ENCODE measurements at places on chromosomes 4 and X.

DNA sequence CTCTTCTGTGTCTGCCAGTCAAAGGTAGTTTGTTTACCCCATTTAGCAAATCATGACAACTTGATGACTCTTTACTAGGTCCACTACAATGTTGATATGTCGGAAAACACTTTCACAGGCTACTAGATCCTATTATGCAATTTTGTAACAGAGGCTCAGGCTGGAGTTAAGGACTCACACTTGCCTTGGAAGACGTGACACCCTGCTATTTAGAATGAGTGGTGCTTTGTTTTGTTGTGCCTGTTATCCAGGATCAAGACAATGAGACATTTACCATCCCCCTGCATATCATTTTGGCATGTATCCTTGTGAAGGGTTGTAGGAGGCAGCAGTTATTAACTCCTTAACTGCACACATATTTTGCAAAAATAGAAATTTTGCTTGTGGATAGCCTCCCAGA is 263.7 kb downstream of the IL1RAPL1 start:
- no peak for DNase-seq

DNA sequence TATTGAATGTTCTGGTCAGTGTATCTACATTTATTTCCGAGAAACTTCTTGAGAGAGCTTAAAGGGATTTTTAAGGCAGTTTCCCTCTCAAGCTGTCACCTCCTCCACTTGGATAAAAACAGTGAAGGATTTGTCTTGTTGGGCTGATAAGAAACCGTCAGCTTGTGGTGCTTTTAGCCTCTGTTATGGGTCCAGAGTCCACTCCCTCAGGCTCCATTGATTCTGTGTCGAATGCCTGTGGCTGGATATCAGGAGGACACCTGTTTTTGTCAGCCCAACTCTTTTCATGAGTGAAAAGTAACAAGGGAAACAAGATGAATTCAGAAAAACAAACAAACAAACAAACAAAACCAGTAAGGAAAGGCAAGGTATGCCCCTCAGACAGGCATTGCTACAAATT is 12.4 kb downstream of the CLCN4 start:
- DNase-seq: no peak

- DNase-seq: no peak
Observed at GRCh38 chr4:56181140-56181953, 205.9 kb downstream of the AASDH start.

DNA sequence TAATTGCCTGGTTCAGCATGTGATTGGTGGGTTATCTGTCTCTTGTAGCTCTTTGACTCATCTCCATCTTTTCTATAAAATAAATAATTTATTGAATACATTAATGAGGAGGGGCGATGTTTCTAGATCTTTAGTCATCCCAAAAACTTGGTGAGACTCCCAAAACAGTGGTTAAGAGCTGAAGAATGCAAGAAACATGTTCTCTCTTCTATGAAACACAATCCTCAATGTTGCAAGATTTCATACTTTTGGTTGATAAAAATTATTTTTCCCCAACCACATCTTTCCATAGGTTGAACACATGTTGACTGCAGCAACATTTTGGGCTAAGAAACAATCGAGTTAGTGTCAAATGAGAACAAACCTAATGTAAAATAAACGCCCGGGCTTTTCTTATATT is 1.2 kb upstream of the TMEM47 start:
- no peak for DNase-seq

- no peak for DNase-seq
Observed at GRCh38 chrX:97882306-97882705, 998.6 kb downstream of the RPA4 start.

GRCh38 chr4:110275871-110276270 is 77.5 kb upstream of the ELOVL6 start:
- DNase-seq: no peak

GRCh38 chrX:41145920-41146608 is 60.8 kb downstream of the USP9X start:
- DNase-seq: no peak

- DNase-seq: no peak
Observed at GRCh38 chrX:95949588-95949987, 735.1 kb upstream of the DIAPH2 start.

GRCh38 chr4:3480528-3481112 is 17.5 kb downstream of the DOK7 start:
- DNase-seq: no peak

- no peak for DNase-seq
Observed at GRCh38 chrX:15160558-15161095, 109.3 kb downstream of the ASB9 start.

DNA sequence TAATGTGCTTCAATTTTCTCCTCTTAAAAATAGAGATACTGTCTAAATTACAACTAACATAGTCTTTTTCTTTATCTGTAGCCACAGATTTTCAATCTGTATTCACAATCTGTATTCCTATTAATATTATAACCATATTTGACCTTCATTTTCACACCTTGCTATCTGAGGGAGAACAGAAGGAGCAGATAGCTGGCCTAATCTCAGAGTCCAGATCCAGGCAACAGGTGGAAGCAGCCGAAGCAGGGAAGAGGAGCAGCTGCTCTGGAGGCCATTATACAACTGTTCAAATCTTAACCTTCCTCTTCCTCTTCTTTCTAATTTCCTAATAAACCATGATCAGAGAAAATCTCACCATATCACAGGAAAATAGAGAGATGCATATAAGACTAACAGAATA is 14.2 kb downstream of the SEPSECS start:
- DNase-seq: no peak

GRCh38 chrX:128739539-128739938 is 687.3 kb upstream of the ACTRT1 start:
- no peak for DNase-seq

- peak; percentile 3 for DNase-seq
Observed at GRCh38 chr4:23135792-23136645, 443.3 kb downstream of the GBA3 start.

DNA sequence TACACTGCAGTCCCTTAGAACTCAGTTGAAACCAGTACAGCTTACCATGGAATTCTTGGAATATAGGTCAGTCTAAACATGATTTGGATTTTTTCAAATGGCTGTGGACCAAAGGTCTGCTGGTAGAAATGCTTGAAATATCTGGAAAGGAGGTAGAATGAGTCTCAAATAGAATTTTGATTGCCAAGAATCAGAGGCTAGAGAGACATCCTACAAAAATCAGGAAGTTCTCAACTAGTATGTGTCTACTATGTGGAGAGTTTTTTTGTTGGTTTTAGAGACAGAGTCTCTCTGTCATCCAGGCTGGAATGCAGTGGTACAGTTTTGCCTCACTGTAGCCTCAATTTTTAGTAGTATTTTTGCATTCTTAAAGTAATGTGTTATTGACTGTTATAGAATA is 53.6 kb downstream of the PAQR3 start:
- no peak for DNase-seq

- no peak for DNase-seq
Observed at GRCh38 chrX:134570899-134571298, 87.4 kb downstream of the PLAC1 start.

DNA sequence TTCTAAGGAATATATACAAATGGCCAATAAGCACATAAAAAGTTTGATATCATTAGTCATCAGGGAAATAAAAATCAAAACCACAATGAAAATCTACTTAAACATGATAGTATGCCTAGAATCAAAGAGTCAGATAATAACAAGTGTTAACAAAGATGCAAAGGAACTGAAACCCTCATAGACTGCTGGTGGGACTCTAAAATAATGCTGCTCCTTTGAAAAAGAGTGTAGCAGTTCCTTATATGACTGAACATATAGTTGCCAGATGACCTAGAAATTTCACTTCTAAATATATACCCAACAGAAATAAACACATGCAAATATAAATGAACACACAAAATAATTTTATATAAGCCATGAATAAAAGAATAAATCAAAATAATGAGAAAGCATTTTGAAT is 205.1 kb upstream of the CTSO start:
- no peak for DNase-seq

- peak; percentile 7 for DNase-seq
Observed at GRCh38 chr4:44629280-44629866, 22.1 kb downstream of the YIPF7 start.

- no peak for DNase-seq
Observed at GRCh38 chrX:101429934-101430333, 21.9 kb downstream of the HNRNPH2 start.

DNA sequence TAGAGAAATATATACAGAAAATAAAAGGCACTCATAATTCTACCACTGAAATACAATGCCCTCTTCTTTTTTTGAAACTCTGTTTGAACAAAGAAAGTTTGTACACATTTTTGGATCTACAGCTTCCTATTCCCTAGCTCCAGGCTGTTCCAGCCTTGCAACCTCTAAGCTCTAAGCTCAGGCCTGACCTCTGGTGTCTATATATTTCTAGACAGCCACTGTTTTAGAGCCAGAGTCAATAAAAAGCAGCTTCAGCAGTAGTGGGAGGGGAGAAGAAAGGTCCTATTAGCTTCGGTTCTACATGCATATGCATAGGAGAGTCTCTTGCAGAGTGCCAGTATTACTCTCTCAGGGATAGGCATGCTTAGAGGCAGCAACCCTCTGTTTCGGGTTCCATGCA is 39.7 kb downstream of the CLDN2 start:
- no peak for DNase-seq

DNA sequence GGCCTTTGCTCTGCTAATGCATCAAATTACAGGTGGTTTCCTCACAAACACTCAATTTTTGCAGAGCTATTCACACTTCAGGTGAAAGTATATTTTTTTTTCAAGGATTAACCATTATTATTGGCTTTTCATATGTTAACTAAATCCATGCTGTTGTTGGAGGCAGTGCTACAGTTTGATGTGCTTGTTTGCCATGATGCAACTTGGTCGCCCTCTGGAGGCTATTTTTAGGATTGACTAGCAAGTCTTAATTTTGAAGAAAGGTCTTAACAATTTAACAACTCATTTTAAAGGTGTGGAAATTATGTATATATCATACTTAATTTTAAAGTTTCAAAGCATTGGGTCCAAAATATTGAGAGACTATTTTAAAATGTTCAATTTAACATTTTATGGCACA is 168.8 kb upstream of the FAM47A start:
- DNase-seq: peak; percentile 0

DNA sequence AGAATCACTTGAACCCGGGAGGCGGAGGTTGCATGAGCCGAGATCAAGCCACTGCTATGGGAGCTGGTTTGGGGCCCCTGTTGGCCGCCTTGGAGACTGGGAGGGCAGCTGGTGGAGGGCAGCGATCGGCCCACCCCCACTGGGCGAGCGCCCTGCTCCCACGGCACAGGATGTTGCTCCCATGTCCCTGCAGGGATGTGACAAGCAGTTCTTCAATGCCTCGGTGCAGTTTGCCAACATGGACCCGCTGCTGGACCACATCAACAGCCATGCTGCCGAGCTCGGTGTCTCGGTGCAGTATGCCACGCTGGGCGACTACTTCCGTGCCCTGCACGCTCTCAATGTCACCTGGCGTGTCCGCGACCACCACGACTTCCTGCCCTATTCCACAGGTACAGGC is 19.4 kb downstream of the MAN2B2 start:
- no peak for DNase-seq

All from GM12864 (cell line).